ENCODE measurements at places on chromosomes 2 and 18.

DNA sequence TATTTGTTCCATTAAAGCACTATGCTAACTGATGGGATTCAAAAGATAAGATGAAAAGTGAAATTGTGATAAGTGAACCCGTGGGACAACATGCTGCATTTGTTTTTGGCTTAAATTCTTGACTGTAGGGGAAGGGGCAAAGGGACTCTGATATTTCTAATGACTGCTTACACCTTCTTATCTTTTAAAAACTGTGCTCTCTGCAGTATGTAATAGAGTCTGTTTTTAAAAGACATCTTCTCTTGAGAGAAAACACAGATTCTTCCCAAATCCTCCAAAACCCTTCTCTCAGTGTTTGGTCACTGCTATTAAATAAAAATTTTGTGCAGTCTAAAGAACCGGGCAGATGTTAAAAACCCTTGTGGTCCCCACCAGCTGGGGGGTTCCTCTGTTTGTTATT lies 327.8 kb upstream of the FANCL start:
- DNase-seq, result no peak

GRCh38 chr2:32484937-32485336 lies 128.1 kb downstream of the BIRC6 start:
- peak; percentile 26 for DNase-seq

DNA sequence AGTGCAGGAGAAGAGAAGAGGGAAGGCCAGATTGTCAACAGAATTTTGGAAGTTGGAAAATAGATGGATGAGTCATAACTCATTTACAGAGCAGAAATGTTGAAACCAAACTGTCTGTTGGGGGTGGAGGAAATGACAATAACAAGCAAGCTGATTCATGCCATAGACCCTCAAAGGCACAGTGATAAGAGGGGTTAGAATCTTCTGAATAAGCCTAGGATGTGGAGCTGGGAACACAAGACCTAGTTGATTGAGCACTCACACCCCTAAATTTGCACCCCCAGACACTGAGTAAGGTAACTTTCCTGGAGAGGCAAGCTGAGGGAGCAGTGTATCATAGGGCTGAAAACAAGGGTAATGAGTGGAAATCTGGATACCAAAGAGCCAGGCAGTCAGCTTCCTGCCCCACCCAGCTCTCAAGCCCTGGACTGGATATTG lies 141.4 kb downstream of the SCG2 start:
- peak; percentile 8 for DNase-seq

DNA sequence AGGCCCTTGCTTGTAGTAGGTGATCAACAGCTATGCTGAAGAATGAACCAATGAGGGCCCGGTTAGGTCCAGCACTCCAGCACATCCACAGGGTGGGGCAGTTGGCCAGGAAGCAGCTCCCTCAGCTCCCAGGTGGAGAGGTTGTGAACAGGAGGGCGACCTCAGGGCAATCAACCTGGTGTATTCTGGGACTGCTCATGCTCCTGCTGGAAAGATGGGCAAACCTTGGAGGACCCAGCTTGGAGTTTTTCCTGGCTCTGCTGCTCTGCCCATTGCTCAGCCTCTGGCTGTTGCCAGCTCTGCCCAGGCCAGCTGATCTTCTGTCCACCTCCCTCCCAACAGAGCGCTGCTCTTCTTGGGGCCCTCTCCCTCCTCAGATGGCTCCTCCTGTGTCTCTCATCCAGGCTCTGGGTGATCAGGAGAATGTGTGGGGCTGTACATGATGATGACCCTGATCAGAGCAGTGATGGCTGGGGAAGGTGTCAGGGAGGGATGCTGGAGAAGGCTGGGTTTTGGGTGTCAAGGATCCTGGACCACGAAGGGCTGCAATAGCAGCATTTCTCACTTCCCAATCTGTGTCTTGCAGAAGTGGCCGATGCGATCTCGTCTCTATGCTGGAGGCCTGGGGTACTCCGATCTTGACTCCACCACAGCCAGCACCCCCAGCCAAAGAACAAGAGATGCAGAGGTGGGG lies 3.4 kb downstream of the TCF23 start:
- DNase-seq, result no peak

- no peak for DNase-seq
These were observed 14.4 kb upstream of the PSMA8 start for GRCh38 chr18:26119246-26119645.

GRCh38 chr2:184049566-184049965 lies 548.8 kb upstream of the ZNF804A start:
- DNase-seq, result no peak

- no peak for DNase-seq
These were observed 229.2 kb downstream of the SEPTIN10 start for GRCh38 chr2:109384308-109385271.

GRCh38 chr2:37752766-37753165 lies 81.3 kb upstream of the CDC42EP3 start:
- no peak for DNase-seq

DNA sequence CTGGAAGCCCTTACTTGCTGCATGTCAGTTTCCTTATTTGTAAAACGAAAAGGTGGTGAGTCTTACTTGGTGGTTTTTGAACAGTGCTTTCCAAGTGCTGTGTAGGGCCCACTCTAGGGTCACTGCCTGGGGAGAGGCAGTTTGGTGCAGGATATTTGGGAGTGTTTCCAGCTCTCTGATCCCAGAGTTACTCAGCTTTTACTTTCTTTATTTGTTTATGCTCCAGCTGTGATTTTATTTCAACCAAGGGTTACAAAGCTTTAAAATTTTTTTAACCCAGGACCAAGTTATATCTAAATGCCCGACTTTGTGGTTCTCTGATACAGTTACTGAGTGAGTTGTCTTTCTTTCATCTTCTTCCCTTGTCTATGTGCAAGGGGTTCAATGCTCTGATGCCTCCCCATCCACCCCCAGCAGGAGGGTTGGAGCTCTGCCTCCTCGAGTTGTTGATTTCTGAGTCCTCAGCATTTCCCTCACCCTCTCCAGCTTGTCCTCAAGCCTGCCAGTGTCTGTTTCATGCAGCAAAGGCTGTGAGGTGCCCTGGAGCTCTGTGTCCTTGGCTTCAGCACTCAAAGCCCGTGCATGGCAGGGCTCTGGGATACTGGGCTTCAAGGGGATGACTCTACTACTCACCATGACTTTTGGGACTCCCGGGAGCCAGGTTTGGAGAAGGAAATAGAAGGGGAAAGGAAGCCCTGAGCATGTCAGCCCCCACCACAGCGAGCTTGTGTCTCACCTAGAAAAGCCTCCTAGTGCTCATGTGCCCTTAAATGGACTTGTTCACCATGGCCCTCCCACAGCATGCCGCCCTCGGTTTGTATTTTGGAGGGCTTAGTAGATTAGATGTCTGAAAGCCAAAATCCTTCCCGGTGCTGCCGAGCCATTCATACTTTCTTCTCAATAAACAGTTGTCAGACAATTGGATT lies 236.8 kb downstream of the SETBP1 start:
- DNase-seq, result no peak

DNA sequence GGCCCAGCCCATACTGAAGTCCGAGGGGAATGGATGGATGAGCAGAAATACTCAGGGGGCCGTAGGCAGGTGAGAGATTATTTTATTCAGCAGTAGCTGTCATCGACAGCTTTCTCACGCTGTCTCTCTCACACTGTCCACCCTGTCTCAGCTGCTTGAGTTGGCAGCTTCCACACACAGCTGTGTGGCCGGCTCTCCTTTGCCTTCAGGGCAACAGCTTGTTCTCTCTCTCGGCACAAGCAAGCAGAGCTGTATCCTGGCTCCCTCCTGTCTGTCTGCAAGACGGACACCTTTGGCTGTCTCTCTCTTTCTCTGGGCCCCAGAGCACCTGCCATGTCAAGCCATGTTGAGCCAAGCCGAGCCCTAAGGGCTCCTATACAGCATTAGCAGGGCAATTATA lies 9.8 kb upstream of the PAPOLG start:
- no peak for DNase-seq

DNA sequence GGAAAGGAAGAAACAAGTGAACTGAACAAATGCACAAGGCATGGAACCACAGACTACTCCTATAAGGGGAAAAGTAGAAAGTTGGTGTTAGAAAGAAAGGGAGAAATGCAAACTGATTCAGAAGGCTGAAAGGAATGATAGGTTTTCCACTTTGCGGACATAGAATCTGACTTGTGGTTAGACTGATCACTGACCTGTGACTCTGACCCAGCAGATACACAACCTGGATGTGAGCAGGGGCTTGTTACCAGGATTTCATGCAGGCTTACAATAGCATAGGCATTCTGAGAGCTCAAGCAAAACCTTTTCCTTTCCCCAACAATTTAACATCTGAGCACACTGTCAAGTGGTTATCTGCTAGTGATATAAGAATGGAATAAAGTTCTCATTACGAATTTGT lies 237.0 kb upstream of the CDH20 start:
- no peak for DNase-seq

GRCh38 chr2:39469807-39470206 lies 32.7 kb upstream of the MAP4K3 start:
- peak; percentile 20 for DNase-seq

DNA sequence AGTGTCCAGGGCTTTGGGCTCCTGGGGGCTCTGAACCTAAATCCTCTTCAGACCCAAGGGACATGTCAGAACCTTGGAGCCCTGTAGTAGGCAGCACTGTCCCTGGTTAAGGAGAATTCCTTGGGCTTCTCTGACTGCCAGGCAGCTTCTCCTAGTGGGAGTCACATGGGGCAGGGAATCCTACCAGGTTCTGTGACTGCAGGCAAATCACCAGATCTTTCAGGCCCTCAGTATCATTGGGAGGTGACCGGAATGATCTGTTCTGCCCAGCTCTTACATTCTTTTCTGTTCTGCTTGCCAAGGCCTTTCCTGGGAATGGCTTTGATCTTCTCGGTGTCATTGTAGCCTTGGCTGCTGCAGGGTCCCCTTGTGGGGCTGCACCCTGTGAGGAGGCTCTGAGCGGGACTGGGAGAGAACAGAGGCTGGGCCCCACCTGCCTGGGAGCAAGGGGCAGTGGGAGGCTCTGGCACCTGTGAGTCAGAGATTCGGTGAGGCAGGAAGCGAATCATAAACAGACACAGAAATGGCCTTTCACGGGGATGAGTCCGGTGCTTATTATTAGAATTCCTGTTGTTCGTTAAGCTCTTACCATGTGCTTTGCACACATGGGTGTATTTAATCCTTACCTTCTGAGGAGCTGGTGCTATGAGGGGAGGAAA lies 14.1 kb downstream of the CEP68 start:
- peak; percentile 34 for DNase-seq

GRCh38 chr2:100673691-100674485 lies 111.1 kb downstream of the PDCL3 start:
- no peak for DNase-seq

DNA sequence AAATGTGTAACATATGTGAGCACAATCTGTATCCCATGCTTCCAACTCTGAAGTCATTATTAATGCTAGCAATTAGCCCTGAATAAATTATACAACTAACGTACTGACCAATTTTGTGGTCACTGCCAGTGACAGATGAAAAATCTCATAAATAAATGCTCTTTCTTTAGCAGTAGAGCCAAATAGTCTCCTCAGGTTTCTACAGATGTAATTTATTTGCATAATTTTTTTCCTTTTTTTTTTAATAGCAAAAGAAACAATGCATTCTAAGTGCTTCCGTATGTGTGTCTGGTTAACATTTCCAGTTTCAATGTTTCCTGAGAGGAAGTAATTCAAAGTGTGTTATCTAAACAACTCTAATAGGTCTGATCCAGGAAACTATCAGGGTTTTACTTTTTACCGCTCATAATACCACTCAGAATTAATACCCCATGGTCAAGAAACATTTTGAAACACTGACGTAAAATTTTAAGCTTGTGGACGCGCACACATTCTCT lies 108.4 kb downstream of the MEP1B start:
- no peak for DNase-seq

DNA sequence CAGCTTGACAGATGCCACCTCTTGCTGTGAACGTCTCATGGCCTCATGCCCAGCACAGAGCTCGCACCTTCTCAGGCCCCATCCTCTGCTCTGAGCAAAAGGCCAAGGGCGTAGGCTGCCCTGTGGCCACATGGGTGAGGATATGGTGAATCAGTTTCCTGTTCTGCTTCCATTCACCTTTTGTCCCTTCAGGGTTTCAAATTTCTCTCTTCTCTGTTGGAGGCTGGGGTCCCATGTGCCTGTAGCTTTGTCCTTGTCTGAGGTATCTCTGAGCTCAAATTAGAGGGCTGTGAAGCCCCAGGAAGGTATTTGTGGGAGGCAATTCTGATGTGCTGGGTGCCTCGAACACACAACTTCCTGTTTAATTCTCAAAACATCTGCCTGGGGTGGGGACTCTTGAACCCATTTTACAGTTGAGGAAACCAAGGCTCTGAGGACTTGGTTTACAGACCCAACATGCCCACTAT lies 29.0 kb downstream of the ZAP70 start:
- peak; percentile 36 for DNase-seq

- DNase-seq, result no peak
These were observed 268.8 kb downstream of the IKZF2 start for GRCh38 chr2:212882626-212883025.

- no peak for DNase-seq
These were observed 357.4 kb downstream of the GALR1 start for GRCh38 chr18:77607087-77607486.

GRCh38 chr2:153287109-153287801 lies 191.3 kb downstream of the RPRM start:
- DNase-seq, result no peak

- no peak for DNase-seq
These were observed 88.8 kb upstream of the EPC2 start for GRCh38 chr2:148555622-148556294.
